Activated CD8-positive, alpha-beta memory T cell treated with anti-CD3 and anti-CD28 coated beads, Interleukin-2, amount 10 ng/mL, durations not matched to agents 7 days and 5 days (primary cell): ENCODE measurements at places on chromosomes 16 and 17.

DNA sequence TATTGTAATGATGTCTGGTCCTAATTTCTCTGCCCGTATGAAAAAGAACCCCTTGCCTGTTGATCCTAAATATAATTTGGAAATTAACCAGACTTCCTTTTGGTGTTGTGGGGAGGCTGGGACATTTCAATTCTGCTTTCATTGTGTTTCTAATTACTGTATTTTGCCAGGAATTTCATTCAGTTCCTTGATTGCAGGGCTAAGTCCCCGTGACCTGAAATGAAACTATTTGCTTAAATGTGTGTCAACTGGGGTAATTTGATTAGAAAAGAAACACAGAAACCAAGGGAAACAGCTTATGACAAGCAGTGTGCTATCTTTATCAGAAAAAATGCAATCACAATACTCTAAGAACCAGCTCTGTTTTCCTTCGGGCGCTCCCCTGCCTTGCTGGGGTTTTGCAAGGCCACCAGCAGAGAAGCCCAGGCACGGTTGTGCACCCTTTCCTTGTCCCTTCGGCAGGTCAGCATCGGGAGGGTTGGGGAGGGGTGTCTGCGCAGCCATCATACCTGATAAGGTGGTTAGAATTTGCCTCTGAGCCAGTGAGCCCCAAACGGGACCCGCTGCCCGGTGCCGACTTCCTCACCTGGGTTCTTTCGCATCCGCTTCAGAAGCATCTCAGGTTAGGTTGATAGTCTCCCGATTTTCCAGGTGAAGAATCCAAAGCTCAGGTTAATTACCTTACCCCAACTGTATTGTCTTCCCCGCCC lies 19.4 kb downstream of the KLHL36 start:
- DNase-seq: no peak

DNA sequence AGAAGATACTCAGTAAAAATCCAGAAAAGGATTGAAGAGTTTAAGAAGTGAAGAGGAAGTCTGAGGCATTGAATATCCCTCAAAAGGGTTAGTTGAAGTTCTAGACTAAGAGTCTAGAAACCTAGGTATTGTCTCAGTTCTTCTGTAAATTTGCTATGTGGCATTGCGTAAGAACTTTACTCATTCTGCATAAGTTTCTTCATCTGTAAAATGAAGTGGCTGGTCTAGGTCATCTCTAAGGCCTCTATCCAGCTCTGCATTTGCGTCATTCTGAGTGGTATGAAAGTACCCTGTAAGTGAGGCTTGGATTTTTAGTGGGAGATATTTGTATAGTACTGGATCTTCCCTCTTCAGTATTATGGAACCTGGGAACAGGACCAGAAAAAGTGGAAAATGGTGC lies 130.2 kb downstream of the MYO1D start:
- DNase-seq: no peak

DNA sequence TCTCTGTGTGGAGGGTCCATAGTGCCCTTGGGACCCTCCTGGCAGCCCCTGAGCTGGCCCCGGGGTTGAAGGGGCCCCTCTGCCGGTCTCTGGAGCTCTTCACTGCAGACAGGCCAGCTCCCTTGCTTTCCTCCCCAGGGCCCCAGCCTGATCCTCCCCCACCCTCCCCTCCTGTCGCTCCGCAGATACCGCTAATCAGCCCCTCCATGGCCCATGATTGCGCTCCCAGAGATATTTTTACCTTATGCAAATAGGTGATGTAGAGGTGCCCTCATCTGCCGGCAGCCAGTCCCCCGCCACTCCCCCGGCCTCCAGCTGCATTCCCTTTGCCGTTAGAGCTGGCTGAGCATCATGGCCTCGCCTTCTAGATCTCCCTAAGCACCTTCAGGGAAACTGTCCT lies 9.2 kb downstream of the MMP15 start:
- no peak for DNase-seq

DNA sequence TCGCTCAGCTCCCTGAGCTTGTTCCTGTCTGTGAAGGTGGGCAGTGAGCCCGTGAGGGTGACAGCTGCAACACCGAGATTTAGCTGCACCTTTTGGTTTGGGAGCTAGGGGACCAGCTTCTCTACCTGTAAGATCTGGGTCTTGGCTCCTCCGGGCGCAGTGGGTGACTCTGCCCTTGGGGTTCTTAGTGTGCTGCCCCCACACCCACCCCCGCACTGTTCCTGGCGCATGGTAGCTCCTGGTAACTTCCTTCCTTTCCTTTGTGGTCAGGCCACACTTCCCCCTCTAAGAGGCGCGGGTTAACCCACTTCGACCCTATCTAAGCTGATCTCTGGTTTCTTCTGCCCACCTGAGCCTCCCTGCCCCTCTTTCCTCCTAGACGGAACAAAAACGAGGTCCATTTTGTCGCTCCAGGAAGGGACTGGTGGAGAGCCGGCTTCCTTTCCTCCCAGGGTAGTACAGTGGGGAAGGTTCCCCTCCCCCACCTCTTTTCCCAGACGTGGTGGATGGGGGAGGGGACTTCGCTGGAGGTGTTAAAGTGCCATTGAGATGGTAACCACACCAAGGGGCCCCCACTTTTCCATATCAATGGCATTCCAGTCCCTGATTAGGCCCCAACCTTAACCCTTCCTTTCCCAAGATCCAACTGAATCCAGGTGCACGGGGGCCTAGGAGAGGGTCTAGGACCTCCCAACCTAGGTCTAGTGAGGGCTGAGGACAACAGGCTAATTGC lies 4.6 kb upstream of the CLDN9 start:
- no peak for DNase-seq

GRCh38 chr17:74950207-74950606 lies 14.5 kb downstream of the OTOP3 start:
- DNase-seq: no peak

DNA sequence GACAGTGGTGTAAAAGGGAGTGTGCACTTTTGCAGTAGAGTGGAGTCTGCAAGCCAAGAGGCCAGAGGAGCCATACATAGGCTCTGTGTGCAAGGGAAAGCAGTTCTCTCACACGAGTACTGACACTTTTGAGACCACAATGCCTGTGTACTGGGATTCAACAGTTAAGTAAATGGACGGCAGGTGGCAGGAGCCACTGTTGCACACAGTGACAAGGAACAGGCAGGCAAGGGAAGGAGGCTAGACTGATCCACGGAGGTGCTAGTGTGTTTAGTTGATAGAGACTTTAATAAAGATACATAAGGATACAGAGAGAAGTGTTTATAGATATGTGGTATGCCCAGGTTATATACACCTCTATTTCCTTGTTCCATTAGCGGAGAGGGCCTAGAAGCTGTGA lies 67.0 kb downstream of the MPRIP start:
- DNase-seq: no peak

DNA sequence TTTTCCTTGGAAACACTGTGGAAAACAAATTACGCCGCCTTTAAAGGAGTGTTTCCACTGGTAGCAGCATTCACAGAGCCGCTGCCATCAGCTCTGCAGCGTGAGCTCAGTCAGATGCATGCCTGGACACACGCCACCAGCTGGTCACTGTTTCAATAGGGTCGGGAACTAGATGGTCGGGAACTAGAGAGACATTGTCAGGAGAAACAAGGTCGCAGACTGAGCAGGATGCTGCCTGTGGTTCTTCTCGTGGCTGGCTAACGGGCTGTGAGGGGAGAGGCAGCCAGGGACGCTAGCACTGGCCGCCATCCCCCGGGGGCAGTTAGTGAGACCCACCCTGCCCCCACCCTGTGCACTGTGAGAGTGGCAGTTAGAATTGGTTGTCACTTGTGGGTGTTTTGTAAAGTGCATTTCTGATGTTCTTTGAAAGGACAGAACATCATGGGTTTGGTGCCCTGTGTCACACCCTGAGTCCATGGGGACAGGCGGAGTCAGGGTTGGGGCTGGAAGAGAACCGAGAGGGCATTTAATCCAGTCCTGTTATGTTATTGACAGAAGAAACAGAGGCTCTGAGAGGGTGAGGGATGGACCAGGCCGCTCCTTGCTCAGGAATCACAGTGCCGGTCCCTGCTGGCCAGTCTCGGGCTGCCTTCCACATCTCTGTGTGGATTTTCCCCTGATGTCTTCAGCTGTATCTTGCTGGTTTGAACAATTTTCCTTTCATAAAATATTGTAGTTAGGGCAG lies 86.3 kb downstream of the SPECC1 start:
- DNase-seq: no peak

DNA sequence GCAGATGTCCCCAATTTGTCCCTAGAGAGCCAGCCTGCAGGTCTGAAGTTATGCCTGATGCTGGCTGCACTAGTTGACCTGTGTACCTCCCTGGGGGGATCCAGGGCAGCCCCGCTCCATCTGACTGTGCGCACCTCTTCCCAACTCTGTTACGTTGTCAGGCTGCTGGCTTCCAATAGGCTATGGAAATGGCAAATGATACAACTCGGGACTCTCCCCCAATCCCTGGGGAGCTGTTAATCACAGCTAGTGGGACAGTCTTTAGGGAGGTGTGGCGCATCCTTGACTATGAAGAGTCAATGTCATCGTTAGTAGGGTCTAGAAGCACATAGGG lies 30.1 kb downstream of the GPRC5B start:
- DNase-seq: no peak
